CMK (cell line): ENCODE measurements at places on chromosomes 5 and 9.

DNA sequence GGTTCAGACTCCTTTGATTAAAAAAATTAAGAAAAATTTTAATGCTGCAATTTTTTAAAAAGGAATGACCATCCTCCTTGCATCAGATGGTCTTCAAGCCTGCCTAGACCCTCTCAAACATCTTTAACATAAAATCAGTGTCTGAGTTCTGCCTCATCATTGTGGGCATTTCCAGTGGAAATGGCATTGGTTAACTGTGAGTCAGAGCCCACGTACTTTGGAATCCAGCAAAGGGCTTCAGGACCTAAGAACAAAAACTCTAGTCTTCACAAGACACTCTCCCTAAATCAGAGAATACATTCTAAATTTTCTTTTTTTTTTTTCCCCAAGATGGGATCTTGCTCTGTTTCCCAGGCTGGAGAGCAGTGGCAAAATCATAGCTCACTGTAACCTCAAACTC, 9.4 kb upstream of the C5orf15 start:
- DNase-seq, result no peak

DNA sequence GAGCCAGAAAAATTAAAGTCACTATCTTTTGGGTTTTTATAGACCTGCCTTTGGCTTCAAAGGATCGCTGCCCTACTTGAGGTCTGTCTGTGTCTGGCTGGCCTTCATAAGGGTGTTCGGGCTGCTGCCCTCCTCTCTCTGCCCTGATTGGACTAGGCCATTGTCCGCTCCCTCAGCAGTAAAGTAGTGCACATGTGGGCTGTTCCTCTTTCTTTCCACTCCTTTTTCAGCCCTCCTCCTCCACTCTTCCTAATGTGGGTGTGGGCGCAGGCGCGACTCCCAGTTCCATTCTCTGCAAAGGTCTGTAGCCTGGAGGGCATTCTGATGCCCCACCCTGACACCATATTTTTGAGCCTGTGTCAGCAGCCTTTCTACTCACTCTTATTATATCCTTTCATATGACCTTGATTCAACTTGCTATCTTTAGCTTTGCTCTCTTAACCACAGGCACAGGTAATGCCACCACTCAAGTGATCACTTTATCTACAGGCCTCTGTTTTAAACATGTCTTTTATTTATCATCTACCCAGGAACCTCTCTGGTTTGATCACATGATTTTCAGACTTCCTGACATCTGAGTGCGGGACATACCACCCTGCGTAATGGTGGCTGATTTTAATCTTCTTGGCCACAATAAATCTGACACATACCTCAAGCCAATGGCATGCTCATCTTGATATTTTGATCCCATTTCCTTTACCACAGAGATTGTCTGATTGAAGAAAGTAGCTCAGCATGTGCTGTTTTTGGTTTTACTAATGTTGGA, 144.5 kb downstream of the AOPEP start:
- DNase-seq, result no peak

DNA sequence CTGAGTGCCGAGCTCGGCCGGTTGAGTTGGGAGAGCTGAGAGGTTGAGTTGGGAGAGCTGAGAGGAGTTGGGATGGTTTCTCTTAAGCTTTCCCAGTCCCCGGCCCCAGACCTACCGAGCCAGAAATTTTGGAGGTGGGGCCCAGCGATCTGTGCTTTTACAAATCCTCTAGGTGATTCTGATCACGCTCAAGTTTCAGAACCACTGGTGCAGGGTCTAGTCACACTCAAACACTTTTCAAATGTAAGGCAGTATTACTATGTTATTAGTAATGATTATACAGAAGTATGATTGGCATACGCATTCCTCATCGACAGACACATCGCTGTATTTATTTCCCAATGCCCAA, 256 bp upstream of the CLINT1 start:
- no peak for DNase-seq

- no peak for DNase-seq
These were observed 239.4 kb downstream of the NSG2 start for GRCh38 chr5:174284873-174285272.

- no peak for DNase-seq
These were observed 50.4 kb downstream of the RUSC2 start for GRCh38 chr9:35540315-35540714.

GRCh38 chr5:116814626-116815385, 240.2 kb upstream of the SEMA6A start:
- no peak for DNase-seq

GRCh38 chr9:77933019-77933418, 98.6 kb downstream of the GNAQ start:
- DNase-seq, result no peak

DNA sequence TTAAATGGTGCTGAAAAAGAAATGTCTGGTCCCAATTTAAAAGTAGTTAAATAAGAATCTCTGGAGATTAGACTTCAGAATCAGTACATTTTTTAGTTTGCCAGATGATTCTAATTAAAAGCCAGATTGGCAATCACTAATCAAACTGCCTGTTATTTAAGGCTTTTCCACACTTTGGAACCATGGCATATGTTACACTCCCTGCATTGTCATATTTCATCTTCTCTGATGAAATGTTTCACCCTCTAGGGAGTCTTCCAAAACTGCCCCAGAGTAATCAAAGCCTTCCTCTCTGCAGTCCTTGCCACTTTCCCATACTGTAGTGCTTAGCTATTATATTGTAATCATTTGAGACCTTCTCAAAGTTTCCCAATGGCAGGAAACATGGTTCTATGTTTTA, 17.5 kb upstream of the OR13C9 start:
- no peak for DNase-seq

DNA sequence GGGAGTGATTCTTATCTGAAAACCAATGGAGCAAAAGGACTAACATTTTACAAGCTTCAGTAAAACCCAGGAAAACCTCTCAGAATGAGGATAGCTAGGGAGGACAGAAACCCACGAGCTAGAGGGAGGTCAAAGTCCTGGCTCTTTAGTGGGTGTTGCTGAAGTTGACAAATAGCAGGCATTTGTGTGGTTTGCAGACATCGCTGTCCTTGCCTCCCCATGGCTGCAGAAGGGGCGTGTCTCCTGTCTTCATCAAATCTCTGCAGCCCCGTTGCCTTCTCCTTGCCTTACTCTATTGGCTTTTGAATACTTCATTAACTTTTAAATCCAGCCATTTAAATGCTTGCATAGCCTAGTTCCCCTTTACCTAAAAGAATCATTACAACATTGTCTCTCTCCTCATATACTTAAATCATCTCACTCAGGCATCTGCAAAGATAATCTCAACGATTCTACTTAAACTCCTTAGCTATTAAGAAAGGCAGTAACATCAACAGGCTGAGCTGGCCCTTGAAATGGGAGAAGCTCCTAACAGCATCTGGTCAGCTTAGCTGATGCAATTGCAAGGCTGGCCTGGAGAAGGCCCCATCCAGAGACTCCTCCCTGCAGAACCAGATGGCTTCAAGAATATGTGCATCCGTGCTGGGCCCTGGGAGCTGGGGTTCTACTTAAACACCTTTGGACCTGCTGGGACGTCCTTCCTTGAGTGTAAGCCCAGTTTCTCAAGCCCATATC, 152.8 kb upstream of the TAS2R1 start:
- no peak for DNase-seq

DNA sequence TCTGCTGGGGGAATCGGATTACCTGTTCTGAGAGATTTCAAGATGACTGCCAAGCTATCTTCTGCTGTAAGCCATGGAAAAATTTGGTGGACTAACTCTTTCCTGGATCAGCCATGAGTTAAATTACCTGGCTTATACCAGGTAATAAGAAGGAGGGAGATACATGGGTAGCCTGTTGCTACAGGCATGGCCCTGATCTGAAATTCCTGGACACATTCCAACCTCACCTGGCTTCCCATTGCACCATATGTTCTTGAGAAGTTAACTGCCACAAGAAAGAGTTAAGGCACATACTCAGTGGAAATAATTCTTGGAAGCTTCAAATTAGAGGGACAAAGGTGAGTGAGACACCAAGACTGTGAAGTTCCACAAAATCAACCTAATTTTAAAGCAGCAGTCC, 371.3 kb downstream of the ACTL7B start:
- no peak for DNase-seq

DNA sequence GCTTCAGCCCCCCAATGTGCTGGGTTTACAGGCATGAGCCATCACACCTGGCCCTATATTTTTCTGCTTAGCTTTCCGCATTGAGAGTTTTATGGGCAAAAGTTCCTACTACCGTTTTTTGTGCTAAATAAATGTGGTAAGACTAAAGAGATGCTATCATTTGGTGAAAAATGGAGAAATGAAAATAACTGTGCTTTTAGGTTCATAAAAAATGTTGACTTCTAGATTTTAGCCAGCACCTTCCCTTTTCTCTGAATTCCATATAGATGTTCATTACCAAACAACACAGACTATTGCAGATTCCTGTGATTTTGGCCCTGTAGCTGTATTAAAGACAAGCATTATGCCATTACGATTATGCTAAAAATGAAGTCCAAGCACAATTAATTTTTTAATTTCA, 72.0 kb upstream of the CTSL start:
- DNase-seq, result no peak

DNA sequence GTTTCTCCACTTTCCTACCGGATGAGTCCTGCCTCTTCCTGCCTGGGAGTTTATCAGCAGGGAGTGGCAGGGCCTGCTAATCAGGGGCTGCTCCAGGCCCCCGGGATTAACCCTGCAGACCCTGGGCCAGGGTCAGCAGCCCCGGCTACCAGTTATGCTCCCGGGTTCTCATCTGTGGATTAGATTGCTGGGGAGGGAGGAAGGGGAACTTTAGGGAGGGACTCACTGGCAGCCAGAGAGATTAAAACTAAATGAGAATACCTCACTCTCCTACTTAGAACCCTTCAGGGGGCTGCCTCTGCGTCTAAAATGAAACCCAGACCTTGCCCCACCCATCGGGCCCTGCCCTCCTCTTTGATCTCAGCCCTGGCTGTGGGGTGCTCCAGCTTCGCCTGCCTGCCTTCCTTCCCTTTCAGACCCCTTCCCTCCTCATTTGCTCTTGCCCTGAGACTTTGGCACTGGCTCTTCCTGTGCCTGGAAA, 130.5 kb upstream of the HAND1 start:
- no peak for DNase-seq

DNA sequence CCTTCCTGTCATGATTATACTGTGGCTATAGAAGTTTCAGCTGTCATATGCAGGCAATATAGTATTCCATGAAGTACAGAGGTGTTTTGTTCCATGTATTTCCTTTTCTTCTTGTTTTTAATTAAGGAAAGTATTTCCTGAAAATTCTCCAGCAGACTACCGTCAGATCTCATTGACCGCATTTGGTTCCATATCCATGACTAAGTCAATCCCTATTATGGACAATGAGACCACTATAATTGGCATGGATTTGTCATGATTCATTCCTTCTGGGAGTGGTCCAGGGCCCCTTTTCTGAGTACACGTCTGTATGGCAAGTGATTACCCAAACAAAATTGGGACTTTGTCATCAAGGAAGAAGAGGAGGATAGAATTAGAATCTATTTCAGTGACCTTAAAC, 283.2 kb upstream of the CLINT1 start:
- DNase-seq, result no peak

GRCh38 chr5:39652036-39652435, 227.3 kb upstream of the DAB2 start:
- no peak for DNase-seq

- no peak for DNase-seq
These were observed 165.4 kb upstream of the TARS1 start for GRCh38 chr5:33275391-33275790.

GRCh38 chr5:145636371-145636770, 198.8 kb downstream of the PRELID2 start:
- DNase-seq, result no peak

GRCh38 chr5:57405984-57406383, 76.6 kb downstream of the ACTBL2 start:
- DNase-seq, result no peak

- no peak for DNase-seq
These were observed 354.3 kb upstream of the CTNND2 start for GRCh38 chr5:12258549-12258948.

DNA sequence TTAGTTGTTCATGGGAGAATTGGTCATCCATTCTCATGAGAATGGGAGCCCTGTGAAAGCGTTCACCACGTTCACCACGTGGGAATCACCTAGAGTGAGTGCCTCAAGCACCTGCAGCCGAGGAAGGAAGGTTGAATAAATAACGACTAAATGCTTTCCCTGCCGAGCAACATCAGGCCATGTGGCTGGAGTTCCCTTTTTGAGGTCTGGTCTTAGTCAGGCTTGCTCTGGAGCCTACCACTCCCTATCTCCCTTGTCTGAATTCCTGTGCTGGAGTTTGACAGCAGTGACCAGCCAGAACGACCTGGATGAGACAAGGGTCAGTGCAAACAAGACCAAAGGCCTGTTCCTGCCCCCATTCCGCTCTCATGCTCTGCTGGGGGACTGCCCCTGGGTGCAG, 28.5 kb downstream of the KCNMB1 start:
- DNase-seq, result no peak

DNA sequence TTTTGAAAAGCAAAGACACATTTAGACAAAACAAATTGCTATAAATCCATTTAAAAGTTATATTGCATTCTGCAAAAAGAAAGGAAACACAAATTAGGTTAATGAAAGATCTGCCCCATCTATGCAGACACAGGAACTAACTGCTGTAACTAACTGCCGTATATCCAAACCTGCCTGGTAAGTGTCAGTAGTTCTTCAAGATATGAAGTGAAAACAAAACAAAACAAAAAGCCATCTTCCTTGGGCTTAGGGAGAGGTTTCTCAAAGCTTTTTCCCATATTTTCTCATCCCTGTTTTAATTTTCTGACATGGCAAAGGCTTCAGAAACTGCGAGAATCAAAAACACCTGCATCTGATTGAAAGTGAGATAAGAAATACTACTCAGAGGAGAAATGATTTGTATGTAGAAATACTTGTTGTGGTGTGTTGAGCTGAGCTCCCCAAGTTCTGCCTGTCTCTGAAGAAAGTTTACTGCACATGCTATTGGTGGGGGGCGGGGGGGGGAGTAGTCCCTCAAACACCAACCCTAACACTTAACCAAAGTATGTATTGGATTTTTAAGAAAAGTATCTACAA, 750.5 kb downstream of the PTPRD start:
- no peak for DNase-seq

- DNase-seq, result no peak
These were observed 57.5 kb upstream of the ARL15 start for GRCh38 chr5:54367844-54368243.

DNA sequence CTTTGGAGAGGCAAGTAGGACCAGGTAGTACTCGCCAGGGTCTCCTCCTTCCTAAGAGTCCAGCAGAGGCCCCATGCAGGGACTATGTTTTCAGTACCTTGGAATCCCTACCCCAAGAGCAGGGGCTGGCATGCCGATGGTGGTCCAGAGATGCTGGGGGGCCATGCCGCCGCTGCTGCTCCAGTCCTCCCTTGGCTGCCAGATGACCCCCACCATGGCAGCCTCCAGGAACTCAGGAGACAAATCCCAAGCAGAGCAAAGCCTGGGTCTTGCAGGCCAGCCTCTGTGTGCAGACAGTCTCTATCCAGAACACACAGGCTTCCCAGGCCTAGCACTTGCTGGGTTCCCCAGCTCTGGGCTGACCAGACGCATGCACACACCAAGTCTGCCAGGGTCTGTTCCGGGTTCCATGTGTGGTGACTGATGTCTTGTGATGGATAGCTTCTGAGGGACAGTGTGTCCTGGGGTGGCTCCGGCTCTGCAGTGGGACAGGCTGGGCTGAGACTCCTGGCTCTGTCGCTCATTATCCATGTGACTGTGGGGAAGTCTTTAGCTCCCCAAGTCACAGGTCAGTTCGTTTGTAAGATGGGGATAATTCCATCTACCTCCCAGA, 127.3 kb downstream of the CRB2 start:
- no peak for DNase-seq

- no peak for DNase-seq
These were observed 139.0 kb upstream of the GABRP start for GRCh38 chr5:170644501-170644900.

- DNase-seq, result no peak
These were observed 34.1 kb downstream of the SLC6A3 start for GRCh38 chr5:1411099-1411498.

GRCh38 chr9:94826044-94826443, 99.5 kb downstream of the AOPEP start:
- no peak for DNase-seq
